Left renal pelvis (tissue), 4 donors: ENCODE measurements at places on chromosomes 12 and 14. TPM values are rescaled to one million over a fixed set of nuclear protein-coding genes. Genes with fewer than 3 reads are reported as not detected.

- DNase-seq, result no peak
These were observed 107.1 kb downstream of the SLC6A15 start for GRCh38 chr12:84805474-84805858.

- no peak for DNase-seq
These were observed 16.9 kb downstream of the ASB2 start for GRCh38 chr14:93959239-93960107.

- no peak for DNase-seq
These were observed 438.4 kb downstream of the RAD51B start for GRCh38 chr14:68257969-68258368.

- no peak for DNase-seq
These were observed 19.4 kb downstream of the RAP1B start for GRCh38 chr12:68630050-68630449.

DNA sequence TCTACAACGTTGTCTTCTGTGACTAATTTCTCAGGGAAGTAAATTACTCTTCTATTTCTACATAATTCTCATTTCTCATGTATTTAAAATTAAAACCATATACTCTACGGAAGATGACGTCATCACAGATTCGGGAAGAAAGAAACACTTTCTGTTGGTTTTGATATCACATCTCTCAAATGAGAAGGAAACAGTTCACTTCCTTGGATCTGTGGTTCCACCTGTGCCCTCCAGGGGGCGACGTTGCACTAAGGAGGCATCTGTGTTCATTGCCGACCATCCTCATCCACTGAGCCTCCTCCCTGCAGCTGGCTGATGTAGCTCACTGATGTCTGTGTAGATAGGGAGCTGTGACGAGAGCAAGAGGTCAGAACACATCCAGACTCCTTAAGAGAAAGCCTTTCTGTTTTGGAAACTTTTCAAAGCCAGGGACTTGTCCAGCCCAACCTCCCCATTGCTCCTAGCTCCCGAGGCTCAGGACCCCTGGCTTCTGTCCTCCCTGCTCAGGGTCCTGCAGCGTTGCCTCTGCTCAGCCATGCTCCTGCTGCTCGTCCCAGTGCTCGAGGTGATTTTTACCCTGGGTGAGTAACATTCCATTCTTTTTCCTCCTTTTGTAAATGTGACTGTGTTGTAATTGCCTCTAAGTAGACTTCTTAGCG, 172.7 kb upstream of the OR4E1 start:
- DNase-seq, result no peak

- DNase-seq, result no peak
These were observed 12.7 kb downstream of the FOS start for GRCh38 chr14:75291331-75291730.

DNA sequence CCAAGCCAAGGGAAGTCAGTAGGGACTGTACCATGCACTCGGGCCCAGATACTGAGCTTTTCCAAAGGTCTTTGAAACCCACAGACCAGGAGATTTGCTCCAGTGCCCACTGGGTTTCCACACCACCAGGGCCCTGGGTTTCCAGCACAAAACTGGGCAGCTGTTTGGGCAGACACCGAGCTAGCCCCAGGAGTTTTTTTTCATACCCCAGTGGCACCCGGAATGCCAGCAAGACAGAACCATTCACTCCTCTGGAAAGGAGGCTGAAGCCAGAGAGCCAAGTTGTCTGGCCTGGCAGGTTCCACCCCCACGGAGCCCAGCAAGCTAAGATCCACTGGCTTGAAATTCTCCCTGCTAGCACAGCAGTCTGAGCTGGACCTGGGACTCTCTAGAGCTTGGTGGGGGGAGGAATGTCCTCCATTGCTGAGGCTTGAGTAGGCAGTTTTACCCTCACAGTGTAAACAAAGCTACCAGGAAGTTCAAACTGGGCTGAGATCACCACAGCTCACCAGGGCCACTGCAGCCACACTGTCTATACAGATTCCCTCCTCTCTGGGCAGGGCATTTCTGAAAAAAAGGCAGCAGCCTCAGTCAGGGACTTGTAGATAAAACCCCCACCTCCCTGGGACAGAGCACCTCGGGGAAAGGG, 793.7 kb downstream of the RPS29 start:
- no peak for DNase-seq

DNA sequence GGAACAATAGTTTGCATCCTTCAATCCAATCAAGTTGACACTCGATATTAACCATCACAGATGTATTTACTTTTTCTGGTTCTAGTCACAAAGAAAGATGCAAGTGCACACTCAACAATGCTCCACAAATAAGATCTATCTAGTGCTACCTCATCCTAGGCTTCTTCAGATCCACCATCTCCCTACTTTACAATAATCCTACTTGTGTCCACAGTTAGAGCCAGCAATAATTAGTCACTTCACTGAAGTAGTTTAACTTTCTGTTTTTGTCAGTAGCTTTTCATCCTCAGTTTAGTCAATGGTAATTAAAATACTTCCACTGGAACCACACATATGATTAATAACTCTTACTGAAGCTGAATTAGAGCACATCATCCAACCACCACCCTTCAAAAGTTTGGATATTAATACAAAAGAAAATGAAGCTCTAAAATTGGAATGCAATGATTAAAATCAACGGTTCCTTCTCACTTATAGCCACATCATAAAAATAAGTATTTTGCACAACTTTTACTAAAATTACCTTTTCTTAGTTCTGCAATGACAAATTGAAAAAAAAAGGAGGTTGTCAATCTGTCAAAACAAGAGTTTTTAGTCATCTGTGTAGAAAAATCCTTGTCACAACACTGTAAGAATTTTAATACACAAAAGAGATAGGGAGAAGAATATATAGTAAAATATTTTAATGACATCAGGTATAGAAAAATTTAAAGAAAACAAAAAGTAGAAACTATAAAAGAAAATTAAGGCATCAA, 28.2 kb upstream of the SNRPF start:
- no peak for DNase-seq

GRCh38 chr12:55757701-55758100, 14.8 kb downstream of the GDF11 start:
- no peak for DNase-seq

ANKRD33 gene
- 0.22 TPM for polyA plus RNA-seq

SYT1 gene
- 29.8 TPM for polyA plus RNA-seq
